ENCODE measurements at places on chromosomes 5 and 9.

DNA sequence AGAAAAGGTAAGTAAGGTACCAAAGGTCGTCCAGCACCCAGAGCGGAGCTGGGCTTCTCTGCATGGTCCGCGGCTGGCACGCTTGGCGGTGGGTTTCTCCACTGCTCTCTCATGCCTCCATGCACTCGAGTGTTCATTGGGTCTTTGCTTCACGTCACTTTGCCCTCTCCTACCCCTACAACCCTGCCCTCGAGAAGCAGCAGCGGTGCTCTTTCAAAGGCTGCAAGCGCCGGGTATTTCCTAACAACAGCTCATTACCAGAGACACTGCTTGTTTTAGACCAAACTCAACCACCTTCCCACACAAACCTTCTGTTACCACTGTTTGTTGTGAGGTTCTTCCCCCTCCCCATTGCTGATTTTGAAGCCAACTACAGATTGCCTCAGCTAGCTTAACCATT lies 21.5 kb upstream of the ZBTB34 start:
- no peak for DNase-seq

DNA sequence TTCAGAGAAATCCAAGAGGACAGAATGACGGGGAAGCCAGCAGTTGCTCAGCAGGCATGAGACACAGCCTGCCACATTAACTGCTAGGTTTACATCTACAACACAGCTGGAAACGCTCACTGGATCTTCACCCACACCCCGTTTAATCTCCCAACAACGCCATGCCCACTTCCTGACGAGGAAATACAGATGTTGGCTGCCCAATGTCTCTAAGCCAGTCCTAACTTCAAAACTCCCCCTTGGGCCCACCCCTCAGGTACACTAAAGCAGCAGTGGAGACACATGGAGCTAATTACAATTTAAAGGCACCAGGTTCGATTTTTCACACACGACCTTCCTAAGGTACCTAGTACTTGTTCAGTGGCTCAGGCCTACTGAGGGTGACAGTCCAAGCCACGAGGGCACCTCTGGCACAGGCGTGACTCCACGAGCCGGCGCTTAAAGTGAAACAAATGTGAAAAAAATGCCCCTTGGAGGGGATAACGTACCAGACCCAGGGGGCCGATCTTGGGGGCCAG lies 904 bp downstream of the RPL12 start:
- DNase-seq = peak; percentile 30

DNA sequence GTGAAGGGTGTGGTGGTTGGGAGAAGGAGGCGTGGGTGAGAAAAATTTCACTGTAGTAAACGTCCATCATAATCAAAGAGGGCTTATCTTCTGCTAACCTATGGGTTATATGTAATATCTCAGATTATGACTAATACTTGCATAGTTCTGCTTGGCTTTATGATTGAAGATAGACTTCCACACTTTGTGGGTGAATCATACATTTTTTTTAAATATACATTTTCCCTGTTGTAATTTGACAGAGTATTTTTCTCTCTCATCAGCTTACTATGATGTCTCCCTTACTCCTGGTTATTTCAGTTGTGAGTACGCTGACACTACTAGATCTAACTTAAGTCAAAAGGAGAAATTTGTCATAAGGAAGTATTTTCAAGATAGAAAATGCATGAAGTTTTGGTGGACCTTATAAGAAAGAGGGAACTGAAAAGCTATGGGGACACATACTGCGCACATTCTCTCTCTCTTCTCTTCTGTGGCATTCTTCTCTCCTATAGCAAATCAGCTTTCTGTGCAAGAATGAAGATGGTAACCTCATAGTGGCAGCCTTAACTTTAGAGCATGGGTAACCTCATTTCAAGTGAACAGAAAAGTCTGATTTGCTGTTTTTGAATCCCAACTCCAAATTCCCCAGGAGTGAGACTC lies 4.9 kb upstream of the JAK2 start:
- DNase-seq = no peak

DNA sequence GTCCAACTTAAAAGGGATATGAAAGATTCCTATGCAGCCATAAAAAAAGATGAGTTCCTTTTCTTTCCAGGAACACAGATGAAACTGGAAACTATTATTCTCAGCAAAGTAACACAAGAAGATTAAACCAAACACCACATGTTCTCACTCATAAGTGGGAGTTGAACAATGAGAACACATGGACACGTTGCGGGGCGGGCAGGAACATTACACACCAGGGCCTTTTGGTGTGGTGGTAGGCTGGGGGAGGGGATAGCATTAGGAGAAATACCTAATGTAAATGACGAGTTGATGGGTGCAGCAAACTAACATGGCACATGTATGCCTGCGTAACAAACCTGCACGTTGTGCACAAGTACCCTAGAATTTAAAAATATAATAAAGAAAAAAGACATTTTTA lies 516.1 kb downstream of the LRRC70 start:
- no peak for DNase-seq

- DNase-seq = no peak
Measured at GRCh38 chr5:131068893-131069643, 96.0 kb downstream of the HINT1 start.

DNA sequence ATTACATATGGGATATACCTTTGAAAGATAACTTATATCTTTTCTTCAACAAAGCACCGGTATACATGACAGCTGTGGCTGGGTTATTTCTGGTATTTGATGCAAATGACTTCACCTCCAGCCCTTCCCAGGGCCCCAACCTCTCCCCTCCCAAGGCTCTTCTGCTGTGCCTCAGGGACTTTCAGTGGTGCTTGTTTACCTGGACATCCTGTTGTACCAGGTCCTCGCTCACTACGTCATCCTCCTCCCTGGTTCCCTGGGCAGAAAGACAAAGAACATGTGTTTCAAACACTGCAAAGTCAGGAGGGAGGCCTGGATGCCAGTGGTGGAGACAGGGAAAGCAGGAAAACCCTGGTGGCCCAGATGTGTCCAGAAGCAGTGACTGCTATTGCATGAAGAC lies 23.4 kb downstream of the ANXA6 start:
- no peak for DNase-seq

DNA sequence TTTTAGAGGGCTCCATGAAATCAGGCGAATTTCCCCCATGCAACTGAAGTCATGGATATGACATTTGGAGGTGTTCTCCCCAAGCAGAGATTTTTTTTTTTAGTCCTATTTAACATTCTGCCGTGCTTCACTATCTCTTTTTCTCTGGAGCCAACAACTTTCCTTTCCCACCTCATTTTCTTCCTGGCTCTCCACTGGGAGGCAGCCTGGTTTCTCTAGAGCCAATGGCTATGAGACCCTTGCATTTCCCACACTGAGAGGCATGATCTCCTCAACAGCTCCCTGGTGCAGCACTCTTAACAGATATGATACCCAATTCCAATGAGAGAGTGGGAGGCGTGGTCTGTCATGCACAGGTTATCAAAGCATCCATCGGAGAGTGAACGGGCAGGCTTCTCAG lies 310.8 kb downstream of the DRD1 start:
- no peak for DNase-seq

- no peak for DNase-seq
Measured at GRCh38 chr9:89657765-89658164, 53.0 kb downstream of the GADD45G start.

DNA sequence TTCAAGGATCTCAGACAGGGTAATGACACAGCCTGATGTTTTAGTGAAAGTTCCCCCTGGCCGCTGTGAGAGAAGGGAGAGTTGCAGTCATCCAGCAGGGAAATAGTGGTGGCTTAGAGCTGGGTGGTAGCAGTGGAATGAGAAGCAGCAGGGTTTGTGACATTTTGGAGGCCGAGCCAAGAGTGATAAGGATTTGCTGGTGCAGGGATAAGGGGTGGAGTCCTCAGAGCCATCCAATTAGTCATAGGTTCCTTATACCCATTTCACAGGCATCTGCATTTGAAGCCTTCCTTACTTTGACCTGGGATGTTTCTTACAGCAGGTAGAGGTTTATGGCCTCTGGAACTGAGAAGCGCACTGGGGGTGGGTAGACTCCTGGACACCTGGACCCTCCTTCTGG lies 12.8 kb downstream of the JADE2 start:
- no peak for DNase-seq

DNA sequence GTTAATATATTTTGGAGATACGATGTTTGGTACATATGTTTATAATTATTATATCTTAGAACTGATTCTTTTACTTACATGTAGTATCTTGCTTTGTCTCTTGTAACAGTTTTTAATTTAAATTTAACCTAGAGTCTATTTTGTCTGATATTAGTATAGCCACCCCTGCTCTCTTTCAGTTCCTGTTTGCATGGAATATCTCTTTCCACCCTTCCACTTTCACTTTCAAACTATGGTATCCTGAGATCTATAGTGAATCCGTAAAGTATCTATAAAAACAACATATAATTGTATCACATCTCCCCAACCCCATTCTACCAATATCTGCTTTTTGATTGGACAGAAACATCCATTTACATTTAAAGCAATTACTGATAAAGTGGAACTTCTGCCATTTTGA lies 7.2 kb downstream of the IRGM start:
- DNase-seq = no peak

- DNase-seq = no peak
Measured at GRCh38 chr9:18776836-18777820, 255.9 kb downstream of the SAXO1 start.

GRCh38 chr9:105280691-105281090 lies 36.2 kb downstream of the SLC44A1 start:
- no peak for DNase-seq

DNA sequence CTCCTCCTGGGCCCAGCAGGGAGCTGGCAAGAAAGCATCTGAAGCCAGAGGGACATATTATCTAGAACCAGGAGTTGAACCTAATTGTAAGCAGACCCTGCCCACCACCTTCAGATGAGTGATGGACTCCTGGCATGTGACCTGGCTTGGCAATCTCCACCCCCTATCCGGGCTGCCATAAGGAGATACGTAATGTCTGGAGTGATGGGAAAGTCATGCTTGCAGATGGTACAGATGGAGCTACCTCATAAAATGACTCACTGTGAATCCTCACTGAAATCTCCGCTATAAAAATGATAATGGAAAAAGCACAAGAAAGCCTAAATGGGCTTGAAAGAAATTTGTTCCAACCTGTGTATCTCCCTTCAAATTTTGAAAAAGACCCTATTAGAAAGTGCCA lies 157.5 kb downstream of the DMRT2 start:
- DNase-seq = no peak

DNA sequence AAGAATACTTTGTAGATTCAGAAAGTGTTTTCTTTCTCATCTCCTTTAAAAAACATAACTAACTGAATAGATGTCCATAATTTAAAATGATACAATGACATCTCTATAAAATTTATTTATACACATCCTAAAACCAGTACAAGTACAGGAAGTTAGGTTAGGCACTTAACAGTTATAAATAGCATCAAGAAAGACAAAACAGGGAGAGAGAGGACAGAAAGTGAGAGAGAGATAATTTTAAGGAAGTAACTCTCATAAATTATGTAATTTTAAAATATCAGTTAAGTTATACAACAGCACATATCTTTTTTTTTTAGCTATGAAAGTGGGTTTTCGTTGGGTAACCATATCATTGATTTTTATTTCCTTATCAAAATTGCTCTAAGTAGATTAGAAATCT lies 1068.6 kb downstream of the TAF11L14 start:
- DNase-seq = no peak

DNA sequence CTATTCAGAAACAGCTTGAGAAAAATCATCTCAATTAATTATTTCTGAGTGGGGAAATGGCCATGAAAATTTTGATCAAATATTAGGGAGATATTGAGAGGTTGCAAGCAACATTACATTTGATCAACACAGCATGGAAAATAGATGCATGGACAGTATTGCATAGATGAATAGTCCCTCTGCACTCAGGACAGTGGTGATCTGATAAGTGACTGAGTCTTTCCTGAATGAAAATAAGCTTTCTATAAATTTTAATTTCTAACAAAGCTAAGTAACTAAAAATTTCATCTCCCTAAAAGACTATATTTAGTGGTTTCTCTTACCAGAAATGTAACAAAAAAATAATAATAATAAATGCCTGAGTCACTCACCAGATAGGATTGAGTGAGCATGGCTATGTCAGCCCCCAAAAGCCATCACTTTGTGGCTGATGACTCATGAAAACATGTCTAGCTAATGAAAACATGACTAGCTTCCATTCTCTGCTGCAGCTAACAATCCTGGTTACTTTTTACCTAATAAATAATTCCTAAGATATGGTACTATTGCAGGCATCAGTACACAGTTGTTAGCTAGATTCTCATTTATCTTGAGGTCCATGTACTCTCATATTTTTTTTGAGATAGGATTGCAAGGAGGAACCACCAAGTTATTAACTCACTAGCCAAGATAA lies 1294.8 kb upstream of the ACO1 start:
- no peak for DNase-seq

GRCh38 chr9:70192707-70193106 lies 66.1 kb upstream of the SMC5 start:
- no peak for DNase-seq

- DNase-seq = no peak
Measured at GRCh38 chr5:18797222-18797621, 1163.0 kb downstream of the TAF11L14 start.

GRCh38 chr9:134561427-134562145 lies 80.0 kb upstream of the COL5A1 start:
- no peak for DNase-seq

- DNase-seq = no peak
Measured at GRCh38 chr5:152367554-152367953, 37.5 kb downstream of the NMUR2 start.

DNA sequence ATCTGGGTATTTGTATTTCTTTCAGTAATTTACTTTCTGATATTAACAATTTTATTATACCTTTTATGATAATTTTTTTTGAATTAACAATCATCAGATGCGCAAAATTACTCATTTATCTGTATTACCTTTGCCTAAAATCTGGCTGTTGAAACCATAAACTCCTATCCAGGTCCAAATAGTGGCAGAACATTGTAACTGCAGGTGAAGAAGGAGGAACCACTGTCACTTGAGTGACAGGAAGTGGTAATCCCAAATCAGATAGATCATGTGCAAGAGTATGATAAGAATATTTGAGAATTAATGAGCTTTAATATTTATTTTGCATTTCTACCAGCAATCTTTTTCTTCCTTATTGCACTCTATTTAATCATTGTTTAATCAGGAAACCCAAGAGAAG lies 139.3 kb upstream of the TLE4 start:
- no peak for DNase-seq

DNA sequence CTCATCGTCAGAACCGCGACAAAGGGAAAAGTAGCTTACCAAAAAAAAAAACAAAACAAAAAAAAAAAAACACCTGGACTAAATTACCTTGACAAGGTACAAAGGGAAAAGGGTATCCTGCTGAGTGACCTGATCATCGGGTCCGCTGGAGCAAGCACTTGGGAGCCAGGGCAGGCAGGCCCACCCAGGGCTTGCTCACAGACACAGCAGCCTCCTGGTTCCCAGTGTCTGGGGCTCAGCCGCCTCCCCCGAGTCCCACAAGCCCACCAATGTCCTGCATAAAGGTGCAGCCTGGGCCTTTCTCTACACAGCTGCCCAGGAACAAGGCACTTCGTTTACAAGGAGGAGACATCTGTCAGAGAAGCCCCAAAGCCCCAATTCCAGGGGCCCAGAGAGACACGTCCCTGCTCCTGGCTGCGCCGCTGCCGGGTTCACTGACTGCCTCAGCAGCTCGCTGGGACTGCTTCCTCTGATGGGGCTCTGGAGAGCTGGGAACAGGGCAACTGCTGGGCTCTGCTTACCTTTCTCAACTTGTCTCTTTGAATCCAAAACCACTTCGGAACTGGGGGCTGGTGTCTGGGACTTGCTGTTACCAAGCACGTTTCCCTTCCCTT lies 63.4 kb downstream of the GOLM1 start:
- no peak for DNase-seq
